ENCODE measurements at places on chromosomes 1 and 21.

DNA sequence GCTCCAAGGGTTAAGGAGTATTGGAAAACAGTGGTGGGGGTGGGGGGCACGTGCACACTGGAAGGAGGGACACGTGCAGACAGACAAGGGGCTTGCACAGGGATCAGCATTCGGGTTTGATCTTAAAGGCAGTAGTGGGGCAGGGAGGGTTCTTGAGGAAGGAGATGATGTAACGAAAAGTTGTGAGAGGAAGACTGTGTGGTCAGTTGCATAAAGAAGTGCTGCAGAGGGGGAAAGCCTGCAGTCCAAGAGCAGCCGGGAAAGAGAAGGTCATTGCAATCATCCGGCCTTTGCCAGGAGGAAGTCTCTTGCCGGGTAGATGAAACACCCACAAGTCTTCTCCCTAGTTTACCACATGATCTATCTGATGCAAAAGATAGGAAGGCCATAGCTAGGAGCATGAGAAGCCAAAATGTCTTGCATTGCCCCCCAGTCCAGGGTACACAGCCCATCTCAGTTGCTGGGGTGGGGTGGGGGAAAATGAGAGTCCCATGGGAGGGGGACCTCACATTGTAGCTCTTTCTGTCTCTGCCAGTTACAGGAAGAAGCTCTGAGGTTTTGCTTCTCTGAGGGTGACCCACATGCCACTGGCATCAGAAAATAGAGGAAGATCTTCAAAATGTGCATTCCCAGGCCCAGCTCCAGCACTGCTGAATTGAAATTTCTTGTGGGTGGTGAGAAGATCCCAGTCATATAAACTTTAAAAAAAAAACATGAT, 202.5 kb upstream of the RAB4A start:
- DNase-seq, result no peak

DNA sequence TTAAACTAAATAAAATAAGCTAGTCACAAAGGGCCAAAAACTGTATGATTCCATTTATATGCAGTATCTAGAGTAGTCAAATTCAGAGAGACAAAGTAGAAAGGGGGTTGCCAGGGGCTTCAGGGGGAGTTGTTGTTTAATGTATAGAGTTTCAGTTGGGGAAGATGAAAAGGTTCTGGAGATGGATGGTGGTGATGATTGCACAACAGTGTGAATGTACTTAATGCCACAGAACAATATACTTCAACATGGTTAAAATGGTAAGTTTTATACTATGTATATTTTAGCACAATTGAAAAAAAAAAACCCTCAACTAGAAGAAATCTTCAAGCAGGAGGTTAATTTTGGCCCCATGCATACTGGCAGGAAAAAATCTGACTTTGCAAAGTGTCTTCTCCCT, 24.3 kb downstream of the VAV3 start:
- no peak for DNase-seq

DNA sequence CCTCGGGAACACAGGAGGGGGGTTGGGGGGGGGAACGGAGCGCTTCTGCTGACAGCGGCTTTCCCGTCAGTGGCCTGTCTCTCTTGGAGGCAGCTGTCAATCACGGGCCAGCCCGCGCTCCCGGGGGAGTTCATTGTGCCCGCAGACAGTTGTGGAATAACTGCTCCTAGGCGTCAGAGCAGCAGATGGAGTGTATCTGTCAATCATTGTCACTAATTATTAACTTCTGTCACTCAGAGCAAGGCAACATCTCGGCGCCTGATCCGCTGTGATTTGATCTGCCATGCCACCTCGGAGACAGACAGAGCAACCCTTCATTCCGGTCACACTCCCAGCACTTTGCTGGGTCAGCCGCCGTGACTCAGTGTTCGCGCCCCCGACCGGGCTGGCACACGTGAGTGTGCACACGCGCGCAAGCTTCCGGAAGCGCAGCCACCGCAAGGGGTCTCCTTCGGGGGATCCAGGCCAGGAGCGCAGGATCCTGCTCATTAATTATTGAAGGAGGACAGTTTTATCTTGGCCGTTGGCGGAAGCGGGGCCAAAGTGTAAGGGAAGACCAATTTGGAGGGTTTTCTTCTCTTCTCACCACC, 75.8 kb downstream of the RRAGC start:
- no peak for DNase-seq

- no peak for DNase-seq
These were observed 210.2 kb downstream of the LRRC7 start for GRCh38 chr1:69777971-69778370.

DNA sequence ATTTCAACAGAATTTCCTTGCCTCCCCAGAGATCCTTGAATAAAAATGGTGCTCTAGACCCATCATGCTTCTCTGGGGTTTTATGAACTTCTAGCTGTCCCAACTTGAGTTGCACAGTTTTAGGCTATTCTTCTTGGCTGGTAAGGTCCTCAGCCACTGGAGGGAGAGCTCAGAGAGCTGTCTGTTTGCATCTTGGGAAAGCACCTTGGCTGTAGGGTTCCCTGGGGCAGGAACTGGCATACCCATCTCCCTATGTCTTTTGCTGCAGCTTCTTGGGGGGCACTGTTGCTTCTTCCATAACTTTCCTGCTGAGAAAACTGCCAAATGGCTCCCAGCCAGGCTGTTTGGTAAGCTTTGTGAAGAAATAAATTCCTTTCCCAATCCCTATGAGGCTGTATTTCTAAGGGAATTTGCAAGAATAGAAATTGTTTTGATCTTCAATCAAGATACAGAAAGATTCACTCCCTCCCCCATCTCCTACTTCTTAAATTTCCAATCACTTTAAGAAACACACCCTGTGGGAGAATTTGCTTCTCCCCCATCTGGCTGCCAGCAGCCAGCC, 8.2 kb upstream of the FMOD start:
- no peak for DNase-seq

GRCh38 chr1:3963554-3963953, 63.5 kb upstream of the C1orf174 start:
- DNase-seq, result no peak

DNA sequence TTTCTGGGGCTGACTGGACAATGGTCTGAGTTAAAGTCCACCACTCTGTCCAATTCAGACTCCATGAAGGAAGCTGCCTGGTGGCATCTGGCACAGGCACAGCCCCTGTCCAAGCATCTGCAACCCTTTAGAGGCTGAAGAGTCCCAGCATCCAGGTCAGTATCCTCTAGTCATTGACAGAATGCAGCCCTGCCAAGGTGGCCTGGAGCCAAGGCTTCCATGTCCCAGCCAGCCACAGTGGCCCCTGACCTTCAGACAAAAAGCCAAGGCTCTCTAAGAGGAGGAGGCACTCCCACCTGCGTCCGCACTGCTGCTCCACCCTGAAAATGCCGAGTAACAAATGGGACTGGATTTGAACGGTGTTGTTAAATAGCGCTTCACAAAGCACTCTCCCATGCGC, 49.4 kb downstream of the KCNN3 start:
- no peak for DNase-seq

DNA sequence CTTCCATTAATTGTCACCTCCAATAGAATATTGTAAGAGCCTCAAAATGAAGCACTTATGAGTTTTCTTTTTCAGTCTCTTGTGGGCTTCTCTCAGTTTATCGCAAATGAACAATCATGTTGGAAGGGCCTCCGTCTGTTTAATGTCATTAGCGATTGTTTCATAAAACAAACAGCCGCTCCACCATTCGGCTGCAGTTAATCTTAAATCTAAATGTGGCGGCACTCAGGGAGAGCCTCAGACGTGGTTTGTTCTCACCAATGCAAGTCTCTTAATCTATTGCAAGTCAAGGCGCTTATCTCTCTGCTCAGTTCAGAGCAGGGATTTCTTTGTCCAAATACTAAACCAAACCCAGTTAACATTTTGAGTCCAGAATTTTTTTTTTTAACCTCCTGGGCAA, 34.9 kb upstream of the ESRRG start:
- no peak for DNase-seq

GRCh38 chr1:36238433-36238832, 14.2 kb downstream of the THRAP3 start:
- DNase-seq, result no peak

- DNase-seq, result no peak
These were observed 833.3 kb downstream of the LTN1 start for GRCh38 chr21:28159396-28159795.

GRCh38 chr1:44566281-44567046, 107.8 kb downstream of the TMEM53 start:
- no peak for DNase-seq

DNA sequence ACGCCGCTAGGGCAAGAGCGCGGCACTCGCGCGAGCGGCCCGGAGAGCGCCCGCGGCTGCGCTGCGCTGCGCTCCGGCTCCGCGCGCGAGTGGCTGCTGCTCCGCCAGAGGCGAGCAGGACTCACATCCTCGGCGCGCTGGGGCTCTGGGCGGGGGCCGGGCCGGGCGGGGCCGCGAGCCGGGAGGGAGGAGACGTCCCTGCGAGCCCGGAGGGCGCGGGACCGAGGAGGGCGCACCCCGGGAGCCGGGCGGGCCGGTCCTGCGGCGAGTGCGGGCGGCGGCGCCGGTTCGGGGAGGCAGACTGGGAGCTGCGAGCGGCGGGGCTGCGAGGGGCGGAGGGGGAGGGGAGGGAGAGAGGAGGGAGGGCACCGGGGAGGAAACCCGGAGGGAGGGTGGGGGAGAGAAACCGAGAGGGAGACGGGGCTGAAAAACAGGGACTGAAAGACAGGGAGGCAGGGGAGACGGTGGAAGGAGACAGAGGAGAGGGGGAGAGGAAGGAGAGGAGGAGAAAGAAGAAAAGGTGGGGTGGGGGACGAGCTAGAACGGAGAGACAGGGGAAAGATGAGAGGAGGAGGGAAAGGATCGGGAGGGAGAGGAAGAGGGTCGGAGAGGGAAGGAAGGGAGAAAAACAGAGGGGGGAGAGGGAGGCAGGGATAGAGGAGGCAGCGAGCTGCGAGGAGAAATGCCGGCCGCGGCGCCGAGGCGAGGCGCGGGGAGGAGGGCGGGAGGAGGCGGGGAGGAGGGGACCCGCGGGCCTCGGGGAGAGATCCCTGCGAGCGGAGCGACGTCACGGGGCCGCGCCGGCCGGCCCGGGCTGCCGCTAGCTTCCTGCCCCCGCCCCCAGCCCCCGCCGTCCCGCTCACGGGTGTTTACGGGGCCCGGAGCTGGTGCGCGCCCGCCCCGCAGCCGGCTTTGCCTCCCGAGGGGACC, at the start of gene CAMK2N1:
Gene CAMK2N1 (minus strand): TSS at position 684 of the 930 bp plus-strand sequence. CDS start 831 bp downstream, outside the sequence.
- no peak for DNase-seq

DNA sequence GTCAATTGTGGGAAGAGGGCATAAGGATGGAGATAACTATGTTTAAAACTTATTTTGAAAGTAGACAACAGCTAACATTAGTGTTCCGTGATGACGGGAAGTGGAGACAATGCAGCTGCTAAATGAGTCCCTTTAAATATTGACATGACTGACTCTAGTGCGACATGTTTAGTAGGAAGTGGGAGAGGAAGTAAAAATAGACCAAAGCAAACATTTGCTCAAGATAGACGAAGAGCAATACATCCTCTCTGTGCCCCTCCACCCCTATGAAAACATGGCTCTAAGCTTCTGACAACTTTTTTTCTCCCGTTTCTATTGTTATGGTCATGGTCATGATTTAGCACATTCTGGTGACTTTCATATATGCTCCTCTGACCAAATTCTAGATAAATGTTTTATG, 60.0 kb upstream of the HMCN1 start:
- DNase-seq, result no peak

- no peak for DNase-seq
These were observed 14.1 kb upstream of the A3GALT2 start for GRCh38 chr1:33335020-33335419.

GRCh38 chr1:53678507-53678906, 60.5 kb downstream of the GLIS1 start:
- DNase-seq, result no peak

DNA sequence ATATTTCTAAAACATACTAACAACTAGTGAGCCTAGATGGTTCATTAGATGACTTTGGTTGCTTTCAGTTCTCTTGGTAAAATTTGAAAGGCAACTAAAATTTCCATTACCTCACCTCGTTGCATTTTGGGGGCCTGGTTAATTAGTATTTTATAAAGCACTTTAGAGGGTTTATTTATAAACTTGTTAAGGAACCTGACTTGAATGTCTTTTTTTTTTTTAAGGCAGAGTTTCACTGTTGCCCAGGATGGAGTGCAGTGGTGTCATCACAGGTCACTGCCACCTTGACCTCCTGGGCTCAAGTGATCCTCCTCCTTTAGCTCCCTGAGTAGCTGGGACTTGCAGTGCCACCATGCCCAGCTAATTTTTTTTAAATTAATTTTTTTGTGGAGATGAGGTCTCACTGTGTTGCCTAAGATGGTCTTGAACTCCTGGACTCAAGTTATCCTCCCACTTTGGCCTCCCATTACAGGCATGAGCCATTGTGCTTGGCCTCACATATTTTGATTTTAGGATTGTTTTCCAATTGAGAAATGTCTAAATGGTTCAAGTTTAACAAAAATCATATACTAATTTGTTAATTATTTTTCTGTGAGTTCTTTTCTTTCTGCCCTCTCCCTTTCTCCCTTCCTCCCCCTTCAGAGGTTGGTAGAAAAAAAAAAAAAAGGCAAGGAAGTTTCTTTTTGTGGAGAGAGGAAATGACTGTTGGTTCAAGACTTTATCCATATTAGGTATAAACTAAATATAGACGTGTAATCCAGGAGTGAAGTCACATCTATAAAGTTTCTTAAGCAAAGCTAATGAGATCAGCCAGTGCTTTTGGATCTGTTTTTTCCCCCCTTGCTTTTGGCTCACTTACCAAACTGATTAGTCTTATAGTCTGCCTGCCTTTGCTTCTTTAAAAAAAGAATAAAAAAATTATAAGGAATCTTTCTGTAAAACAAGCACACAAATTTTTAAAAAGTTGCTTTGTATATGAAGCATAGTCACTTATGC, 24.7 kb downstream of the CLIC4 start:
- DNase-seq, result peak; percentile 56

DNA sequence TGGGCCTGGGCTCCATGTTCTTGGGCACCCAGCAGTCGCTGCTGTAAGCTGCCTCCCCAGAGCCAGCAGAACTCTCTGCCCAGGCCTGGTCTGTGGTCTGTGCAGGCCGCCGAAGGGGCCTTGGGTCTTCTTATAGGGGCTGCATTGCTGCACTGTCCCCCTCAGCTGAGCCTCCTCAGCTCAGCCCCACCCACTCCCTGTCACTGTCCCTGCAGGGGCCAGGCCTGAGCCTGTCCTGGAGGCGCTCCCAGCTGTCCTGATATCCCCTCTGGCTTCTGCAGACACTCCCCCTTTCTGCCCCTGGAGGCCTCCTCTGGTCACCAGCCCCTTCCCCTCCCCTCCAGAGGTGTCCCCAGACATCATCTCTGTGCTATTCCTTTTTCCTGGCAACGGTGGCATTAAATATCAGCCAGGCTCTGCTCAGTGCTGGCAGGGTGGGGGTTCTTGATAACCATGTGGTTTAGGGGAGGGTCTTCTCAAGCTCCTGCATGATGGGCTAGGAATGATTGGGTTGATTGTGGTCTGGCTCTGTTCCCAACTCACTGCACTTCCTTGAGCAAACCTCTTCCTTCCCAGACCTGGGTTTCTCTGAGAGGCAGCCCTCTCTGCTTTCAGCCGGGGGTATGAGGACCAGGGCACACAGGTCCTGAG, 3.7 kb upstream of the FOXO6 start:
- no peak for DNase-seq

DNA sequence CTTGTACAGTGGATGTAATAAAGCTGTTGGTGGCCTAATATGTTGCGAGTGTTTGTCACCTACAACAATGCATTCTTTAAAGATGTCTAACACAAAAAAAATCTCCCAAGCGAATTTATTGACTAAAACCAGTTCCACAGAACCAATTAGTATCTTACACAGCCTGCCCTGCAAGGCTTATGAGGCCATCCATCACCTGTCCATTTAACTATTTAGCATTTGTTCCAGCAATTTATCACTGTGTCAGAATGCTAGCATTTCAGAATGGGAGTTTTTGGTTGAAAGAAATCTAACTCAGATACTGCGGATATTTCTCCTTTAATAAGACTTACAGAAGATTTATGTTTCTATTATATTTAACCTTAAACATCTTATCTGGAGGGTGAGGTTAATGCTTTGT, 831.1 kb upstream of the PRMT6 start:
- DNase-seq, result no peak
